ENCODE measurements at places on chromosomes 5 and 9.

DNA sequence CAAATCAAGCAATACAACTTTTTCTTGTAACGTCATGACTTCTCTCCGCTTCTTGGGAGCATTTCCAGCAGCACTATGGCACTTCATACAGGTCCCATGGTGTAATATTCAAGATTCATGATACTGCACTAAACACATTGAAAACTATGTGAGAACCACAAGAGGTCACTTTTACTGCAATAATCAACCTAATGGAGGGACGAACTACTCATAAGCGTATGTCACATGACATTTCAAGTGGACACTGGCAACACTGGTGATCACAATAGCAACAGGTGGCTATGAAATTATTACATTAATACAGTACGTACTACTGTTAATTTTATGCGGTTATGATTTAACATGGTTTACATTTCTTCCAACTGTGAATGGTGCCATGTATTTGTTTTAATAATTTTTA lies 78.6 kb upstream of the TBC1D9B start:
- no peak for DNase-seq

GRCh38 chr9:104740621-104741020 lies 6.9 kb upstream of the NIPSNAP3A start:
- no peak for DNase-seq

GRCh38 chr5:88952344-88952743 lies 69.4 kb upstream of the MEF2C start:
- DNase-seq, result no peak

DNA sequence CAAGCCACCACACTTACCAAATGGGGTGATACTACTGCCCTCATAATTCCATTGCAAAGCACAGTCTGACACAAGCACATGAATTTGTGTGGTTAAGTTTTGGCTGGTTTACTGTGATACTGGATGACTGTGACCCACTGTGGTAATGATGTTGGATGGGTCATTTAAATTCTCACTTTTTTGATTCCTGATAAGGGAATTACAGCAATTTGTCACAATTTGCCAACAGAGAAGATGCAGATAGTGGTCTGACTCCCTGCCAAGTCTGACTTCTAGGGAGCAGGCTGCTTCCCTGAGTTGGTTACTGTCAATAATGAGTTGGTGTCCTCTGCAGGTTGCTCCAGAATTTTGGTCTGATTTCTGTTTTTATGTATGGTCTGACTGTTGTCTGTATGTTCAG lies 731.9 kb downstream of the MTRR start:
- no peak for DNase-seq

DNA sequence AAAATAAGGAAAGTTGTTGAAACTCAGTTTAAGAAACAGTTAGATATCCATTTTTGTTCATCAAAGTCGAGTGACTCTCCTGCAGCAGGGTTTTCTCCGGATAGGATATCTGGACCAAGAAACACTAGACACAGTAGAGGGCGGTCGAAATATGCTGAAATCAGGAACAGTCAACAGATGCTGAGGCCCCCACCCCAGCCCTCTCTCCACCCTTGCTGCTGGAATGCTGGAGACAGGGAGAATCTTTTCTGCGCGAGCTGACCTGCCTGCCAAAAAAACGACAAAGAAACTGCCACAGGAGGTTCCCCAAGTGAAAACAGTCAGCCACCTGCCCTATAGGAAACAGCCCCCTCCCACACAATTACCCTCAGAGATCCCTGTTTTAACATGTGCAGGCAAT lies 4.3 kb upstream of the IL13 start:
- DNase-seq, result no peak

- no peak for DNase-seq
Observed at GRCh38 chr5:170917113-170917512, 55.3 kb downstream of the RANBP17 start.

DNA sequence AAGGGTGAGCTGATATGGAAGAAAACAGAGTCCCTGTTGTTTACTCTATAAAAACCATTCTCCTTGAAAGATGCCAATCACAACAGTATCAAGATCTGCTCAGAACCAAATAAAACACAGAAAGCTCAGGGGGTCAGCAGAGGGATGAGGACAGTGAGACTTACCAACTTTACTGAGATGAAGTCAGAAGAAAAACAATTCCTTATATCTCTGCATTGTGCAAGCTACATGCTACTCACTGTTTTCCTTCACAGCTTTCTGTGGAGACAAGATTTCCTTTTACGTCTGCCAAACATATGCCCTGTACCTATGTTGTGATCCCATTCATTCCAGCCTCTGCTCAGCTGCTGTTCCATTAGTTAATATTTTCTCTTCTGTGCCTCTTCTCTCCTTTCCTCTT lies 185.6 kb downstream of the TSSK1B start:
- no peak for DNase-seq

DNA sequence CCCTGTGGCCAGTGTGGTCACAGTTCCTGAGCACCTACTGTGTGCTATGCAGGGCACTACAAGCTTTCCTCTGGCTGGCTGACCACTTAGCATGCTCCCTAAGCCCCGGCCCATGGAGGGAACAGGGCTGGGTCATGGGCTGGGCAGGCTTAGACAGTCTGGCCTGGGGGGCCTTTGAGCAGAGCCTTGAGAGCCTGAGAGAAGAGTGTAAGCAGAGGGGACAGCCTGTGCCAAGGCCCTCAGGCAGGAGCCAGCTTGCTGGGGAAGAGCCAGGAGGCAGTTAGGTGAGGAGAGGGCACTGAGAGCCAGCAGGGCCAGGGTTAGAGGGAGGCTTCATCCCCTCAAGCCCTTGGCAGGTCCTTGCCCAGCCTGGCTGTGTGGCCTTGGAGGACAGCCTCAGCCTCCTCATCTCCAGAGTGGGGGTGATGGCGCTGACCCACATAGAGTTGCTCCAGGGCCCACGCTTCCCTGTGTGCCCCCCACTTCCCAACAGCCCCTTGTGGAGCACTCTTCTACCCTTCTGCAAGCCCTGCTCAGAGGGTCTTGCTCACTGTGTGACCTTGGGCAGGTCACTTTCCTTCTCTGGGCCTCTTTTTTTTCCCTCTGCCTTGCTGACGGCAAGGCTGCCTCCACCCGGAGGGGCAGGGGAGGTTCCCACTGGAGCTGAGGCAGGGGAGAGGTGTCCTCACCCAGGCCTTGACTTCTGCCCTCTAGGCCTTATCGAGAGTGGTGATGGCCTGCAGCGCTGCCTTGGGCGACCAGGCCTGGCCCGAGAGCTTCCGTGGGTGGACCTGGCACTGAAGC lies 107.1 kb downstream of the PHF2 start:
- no peak for DNase-seq

GRCh38 chr5:175201393-175201792 lies 242.6 kb downstream of the DRD1 start:
- DNase-seq, result no peak

DNA sequence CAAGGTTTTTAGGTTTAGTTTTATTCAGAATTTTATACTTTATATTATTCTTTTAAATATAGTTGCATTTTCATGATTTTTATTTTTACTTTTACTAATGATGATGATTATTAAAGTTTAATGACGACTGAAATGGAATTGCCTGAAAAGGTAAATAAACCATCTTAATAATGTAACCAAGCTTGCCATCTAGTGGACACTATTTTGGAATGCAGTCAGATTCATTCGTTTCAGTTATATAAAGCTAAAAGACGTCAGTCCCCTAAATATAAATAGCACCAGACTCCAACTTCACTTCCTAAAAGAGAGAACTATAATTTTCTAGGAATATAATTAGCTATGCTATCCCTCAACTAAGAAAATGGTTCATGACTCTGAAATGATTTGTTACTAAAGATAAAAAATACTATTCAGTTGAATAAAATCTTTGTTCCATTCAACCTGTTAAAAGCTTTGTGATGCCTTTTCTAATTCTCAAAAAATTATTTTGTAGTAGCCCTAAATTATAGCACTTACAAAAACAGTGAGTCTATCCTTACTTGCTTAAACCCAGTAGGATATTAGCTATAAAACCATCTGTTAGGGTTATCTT lies 19.9 kb downstream of the ABITRAM start:
- DNase-seq, result no peak

GRCh38 chr5:33227247-33227646 lies 213.5 kb upstream of the TARS1 start:
- no peak for DNase-seq

- no peak for DNase-seq
Observed at GRCh38 chr9:113590991-113591898, 127.7 kb downstream of the RGS3 start.

DNA sequence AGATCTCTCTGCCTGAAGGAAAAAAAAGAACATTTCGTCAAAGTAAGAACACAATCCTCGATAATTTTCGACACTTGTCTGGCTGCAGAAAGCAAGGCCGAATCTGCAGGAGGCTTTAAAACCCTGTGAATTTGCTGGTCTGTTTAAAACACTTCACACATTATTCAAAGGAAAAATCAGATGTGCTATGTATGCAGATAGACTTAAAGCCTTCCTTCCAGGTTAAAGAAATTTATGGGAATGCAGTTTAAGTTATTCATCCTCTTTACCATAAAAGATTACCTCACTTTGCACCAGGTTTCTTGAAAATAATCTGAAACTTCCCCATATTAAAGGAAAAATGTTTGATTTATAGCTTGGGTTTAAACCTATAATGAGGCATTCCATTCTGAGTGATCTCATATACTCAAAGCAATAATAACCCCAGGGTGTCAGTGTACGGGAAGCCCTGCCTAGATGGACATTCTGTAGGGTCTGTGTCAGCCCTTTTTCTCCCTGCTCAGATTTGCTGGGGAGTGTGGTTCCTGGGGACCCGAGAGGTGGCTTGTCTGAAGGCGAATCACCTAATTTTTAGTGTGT lies 323.5 kb upstream of the SLC24A2 start:
- no peak for DNase-seq

- no peak for DNase-seq
Observed at GRCh38 chr5:22053195-22053594, 799.9 kb downstream of the CDH12 start.

DNA sequence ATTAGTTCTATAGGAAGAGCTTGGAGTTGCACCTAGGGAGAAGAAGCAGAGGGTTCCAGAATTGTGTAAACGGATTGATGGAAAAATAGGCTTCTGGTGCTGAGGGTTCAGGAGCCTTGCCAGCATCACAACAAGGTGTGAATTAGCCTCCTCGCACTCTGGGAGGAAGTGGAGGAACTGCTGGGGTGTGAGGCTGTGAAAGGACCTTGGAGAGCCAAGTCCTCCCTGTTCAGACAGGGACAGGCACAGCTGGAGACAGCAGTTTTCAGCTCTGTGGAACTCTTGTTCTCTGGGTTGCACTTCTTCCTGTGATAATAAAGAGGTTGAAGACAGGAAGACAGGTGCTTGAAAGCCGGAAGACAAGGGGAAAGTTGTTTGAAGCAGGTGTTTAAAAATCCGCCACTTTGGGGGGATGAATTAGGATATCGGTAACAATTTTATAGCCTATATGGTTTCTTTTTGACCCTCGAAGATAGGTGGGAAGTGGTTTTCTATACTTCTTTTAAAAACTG lies 22.6 kb downstream of the DAPK1 start:
- DNase-seq, result no peak

GRCh38 chr5:2817031-2817603 lies 65.6 kb upstream of the IRX2 start:
- no peak for DNase-seq

GRCh38 chr5:143177263-143177983 lies 226.1 kb downstream of the NR3C1 start:
- DNase-seq, result no peak

DNA sequence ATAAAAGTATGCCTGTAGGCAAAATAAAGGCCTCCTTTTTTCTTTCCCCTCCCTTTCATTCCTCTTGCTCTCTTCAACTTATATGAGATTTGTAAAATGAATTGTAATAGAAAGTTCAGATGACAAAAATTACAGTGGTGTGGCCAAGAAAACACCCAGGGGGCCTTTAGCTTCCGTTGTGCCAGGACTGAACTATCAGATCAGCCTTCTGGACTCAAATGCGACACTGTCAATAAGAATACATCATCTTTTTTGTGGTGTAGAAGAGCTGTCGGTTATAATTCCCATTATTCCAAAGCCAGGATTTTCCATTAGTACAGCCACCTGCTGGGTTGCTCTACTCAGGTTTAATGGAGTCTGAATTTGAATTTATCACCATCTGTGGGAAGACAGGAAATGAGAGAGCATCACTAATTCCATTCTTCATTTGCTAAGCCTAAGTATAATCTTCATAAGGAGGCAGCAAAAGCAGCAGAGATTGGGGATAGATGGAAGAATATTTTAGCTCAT lies 443.4 kb downstream of the ANXA1 start:
- no peak for DNase-seq

DNA sequence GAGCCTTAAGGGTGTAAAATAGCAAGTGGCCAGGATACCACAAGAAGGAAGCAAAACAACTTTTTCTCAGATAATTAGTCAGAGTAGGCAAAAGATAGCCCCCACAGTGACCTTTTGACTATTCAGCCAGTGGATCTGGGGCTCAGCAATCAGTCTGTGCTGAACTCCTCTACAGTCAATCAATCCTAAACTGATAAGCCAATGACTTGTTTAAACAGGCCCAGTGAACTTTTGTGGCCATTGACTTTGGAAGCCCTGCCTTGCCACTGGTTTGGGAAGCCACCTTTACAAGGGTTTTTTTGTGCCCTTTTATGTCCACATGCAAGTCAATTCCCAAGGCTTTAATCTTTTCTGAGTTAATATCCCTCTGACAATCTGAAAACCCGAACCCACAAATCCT lies 1565.0 kb upstream of the WWC1 start:
- DNase-seq, result no peak

- no peak for DNase-seq
Observed at GRCh38 chr5:160906090-160906489, 54.1 kb upstream of the ATP10B start.

- DNase-seq, result no peak
Observed at GRCh38 chr9:125843646-125844045, 96.5 kb downstream of the PBX3 start.

DNA sequence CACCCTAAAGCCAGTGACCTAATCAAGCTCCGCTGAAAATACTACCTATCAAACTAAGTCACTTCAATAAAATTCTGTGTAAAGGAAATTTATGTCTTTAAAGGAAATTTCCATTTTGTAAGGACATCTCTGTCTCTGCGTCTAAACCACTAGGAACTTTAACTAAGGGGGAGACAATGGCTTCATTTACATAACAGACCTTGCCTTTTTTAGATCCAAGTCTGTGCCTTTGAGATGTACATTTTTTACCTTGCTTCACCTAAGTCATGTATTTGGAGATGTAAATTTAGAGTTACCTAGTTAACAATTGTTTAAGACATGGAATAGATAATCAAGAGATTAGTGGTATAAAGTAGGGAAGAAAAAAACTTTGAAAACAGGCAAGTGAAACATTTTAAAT lies 10.2 kb upstream of the GLT6D1 start:
- no peak for DNase-seq

- no peak for DNase-seq
Observed at GRCh38 chr5:147442224-147442623, 67.6 kb downstream of the DPYSL3 start.

DNA sequence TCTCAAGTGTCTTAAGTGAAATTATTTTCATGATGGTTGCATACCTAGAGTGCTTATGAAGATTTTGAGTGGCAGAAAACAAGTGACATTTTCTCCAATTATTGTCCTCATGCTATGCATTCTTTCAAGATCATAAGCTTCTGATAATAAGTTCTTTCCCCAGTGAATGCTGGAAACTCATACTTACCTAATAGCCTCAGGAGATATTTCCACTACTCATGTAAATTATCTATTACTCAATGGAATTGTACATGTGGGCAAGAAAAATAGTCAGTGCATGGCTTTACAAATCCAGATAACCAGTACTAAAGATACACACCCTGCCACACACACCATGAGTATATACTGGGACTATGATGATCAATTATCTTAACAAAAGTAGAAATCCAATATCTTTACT lies 1219.4 kb upstream of the C9orf72 start:
- DNase-seq, result no peak
